ENCODE measurements at places on chromosomes 16 and 17.

GRCh38 chr17:8220783-8221662, 10.6 kb upstream of the AURKB start:
- DNase-seq, result peak; percentile 83

GRCh38 chr16:11402745-11403533, 57.7 kb downstream of the RMI2 start:
- DNase-seq, result no peak

GRCh38 chr16:28098959-28099945, 35.7 kb upstream of the GSG1L start:
- no peak for DNase-seq

DNA sequence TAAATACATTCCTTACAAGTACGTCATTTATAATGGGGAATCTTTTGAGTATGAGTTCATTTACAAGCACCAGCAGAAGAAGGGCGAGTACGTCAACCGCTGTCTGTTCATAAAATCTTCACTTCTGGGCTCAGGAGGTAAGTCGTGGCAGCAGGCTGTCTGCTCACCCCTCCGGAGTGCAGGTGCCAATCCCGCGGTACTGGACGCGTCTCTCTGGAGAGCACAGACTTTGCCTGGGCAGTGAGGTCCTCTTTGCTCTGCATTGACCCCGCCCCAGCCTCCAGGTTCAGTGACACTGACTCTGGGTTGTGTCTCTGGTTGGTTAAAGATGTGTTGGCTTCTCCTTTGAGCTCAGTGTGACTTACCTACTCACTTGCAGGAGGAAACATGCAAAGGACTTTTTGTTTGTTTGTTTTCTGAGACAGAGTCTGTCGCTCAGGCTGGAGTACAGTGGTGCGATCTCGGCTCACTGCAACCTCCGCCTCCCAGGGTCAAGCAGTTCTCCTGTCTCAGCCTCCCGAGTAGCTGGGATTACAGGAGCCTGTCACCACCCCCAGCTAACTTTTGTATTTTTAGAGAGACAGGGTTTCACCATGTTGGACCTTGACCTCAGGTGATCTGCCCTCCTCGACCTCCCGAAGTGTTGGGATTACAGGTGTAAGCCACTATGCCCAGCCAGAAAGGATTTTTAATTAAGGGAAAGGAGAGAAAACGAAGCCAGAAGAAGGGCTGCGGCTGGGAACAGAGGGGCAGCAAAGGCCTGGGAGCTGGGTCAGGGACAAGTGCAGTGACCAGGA, 31.2 kb downstream of the RNF213 start:
- DNase-seq, result no peak

DNA sequence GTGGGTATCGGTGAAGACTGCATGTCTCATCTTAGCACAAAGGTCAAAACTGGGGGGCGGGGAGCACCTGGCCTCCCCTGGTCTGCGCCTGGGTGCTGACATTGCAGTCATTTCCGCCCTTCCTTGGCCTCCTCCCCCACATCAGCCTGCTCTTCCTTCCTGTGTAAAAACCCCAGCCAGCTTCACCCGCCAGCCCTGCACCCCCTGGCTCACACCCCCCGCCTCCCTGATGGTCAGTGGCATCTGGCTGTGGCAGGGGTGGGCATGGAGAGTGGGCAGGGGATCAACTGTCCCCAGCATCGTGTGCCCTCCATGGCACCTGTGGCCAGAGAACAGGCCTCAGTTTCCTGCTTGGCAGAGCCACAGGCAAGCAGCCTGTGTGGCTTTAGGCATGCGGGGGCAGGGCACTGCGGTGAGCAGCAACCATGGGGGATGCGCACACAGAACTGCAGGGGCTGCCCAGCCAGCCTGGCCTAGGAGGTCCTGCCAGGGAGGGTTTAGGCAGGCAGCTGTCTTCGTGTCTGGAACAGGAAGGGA, 26.5 kb upstream of the LASP1NB start:
- DNase-seq, result peak; percentile 99

DNA sequence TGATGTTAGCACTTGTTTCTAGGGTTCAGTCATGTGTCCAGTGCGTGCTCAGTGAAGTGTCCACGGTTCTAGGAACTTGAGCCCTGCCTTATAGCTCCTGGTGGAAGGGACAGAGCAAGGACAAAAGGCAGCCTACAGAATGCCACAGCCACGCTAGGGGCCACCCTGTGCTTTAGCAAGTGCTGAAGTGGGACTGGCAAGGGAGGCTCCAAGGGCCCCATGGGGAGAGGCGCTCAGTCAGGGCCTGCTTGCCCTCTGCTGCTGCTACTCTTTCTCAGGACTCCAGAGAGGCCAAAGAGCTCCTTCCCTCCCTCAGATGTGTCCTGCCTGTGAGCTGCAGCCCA, 6.8 kb downstream of the NT5C start:
- no peak for DNase-seq

- DNase-seq, result no peak
Observed at GRCh38 chr17:37743612-37743874, 1.3 kb downstream of the HNF1B start.

- DNase-seq, result no peak
Observed at GRCh38 chr16:67884684-67885083, at the start of gene NRN1L. Gene NRN1L, plus strand, starts transcription at chr16:67884885. Its CDS starts 19 bp downstream, at chr16:67884904.

GRCh38 chr17:64698725-64699124, 36.6 kb upstream of the SMURF2 start:
- DNase-seq, result no peak

DNA sequence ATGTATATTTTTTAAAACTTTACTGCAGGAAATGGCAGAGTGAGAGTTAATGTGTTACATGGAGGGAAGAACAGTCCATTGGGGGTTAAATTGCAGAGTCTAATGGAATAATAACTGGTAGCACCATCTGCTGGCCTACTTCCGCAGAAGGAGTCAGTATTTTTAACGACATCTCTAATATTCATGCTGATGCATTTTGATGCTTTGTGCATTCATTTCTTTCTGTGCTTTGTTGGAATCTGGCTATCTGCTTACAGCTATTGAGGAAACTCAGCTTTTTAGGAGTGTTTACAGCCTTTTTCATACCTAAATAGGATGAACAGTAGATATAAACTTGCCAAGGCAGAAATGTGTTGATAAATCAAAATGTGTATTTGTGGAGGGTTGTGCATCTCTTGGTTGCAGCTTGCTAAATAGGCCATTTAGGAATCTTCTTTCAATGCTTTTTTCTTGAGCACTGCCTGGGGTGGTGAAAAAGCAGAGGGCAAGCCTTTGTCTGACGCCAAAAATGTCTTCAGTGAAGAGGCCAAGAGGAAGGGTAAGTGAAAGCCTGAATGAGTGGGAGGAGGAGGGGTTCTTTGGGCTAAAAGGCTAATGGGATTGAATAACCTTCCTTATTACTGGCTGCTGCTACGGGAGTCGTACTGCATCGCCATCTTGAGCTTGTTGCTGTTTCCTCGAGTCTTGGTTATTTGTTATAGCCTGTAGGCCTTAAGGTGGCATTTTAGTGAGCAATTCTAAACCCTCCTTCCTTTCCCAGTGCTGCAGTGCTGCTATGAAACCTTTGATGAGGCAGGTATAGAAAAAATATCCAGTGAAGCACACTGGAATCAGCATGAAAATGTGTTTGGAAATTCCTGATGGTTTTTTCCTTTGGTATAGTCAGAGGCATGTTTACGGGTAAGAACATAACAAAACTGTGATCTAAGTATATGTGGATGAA, 153.3 kb downstream of the CHD9 start:
- peak; percentile 95 for DNase-seq

GRCh38 chr17:53949473-53950090, 126.9 kb downstream of the KIF2B start:
- DNase-seq, result no peak
